Hematopoietic multipotent progenitor cell treated with erythropoietin and hydrocortisone succinate and interleukin-3 and kit ligand, for 4 days (in vitro differentiated cells): ENCODE measurements at places on chromosomes 1 and 21.

GRCh38 chr1:4653328-4653660 lies 1.1 kb upstream of the AJAP1 start:
- no peak for DNase-seq

DNA sequence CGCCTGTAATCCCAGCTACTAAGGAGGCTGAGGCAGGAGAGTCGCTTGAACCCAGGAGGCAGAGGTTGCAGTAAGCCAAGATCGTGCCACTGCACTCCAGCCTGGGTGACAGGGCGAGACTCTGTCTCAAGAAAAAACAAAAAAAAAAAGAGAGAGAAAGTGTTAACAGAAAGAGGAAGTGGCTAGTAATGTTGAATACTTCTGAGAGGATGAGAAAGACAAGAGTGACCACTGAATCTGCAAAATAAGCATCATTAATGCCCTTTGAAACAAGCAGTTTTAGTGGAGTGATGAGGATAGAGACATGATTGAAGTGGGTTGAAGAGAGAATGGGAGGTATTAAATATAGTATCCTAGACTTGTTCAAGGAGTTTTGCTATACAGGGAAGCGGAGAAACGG lies 11.7 kb downstream of the MPZ start:
- DNase-seq: peak; percentile 61

- no peak for DNase-seq
Observed at GRCh38 chr1:9606948-9607347, 18.2 kb downstream of the TMEM201 start.

- DNase-seq: no peak
Observed at GRCh38 chr1:116330846-116331245, 42.2 kb upstream of the ATP1A1 start.

DNA sequence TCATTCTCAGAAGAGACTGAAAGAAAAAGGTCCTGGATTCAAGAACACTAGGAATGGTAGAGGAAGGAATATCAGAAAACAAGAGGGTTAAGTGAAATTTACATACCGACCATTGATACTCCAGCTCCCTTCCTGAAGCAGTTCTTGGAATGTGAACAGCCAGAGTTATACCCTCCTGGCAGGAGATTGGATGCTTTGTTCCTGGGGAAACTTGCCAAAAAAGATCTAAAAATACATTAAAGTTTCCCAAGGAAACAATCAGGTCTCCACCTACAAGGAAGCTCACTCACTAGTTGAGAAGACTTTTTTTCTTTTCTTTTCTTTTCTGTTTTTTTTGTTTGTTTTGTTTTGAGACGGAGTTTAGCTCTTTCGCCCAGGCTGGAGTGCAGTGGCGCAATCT lies 91.1 kb downstream of the HLX start:
- no peak for DNase-seq

DNA sequence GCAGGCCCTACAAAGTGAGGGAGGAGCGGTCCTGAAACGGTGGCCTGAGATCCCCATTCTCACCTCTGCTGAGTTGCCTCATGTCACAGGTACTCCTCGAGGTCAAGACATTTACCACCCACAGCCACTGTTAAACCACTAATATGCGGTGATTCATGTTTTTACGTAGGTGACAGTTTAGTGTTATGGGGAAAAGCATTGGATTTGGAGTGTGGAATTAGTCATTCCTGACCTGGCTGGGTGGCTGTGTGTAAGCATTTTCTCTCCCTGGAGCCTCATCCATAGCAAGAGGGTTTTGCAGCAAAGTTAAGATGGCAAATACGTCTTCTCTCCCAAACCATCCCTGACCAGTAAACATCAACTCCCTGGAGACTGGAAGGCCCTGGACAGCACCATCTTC lies 57.8 kb upstream of the KCNJ6 start:
- DNase-seq: no peak

DNA sequence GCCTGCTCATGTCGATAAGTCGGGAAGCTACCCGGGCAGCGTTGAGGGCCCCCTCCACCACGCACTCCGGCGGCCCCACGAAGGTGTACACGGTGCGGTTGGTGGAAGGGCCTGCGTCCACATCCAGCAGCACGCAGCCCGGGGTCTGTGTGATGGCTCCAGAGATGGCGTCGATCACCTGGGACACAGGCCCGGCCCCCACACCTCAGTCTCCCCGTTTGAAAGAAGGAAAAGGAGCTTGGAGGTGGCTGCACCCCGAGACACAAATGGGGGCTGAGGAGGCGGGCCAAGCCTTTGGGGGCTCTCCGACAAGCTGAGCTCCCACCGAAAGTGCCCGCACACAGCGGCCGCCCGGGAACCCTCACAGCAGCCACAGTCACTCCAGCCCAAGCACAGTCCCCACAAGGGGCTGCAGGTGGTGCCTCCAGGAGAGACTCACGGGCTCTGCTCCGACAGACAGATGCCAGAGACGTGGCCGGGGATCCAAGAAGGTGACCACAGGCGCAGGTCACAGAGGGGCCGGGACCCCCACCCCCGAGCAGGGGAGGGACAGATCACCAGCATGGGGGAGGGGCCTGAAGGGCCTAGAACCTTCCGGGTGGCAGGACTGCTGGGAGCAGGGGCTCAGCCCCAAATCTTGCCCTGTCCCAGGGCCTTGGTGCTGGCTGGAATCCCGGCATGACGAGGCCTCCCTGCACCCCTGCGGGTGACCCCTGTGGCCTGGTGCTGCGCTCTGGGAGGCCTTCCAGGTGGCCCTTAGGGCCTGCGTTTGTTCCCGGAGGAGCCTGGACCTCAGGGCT lies 1.0 kb downstream of the FTCD start:
- DNase-seq: no peak

GRCh38 chr1:100893718-100894117 lies 924 bp downstream of the EXTL2 start:
- no peak for DNase-seq

- DNase-seq: no peak
Observed at GRCh38 chr1:206931709-206932108, 10.0 kb upstream of the FCMR start.

DNA sequence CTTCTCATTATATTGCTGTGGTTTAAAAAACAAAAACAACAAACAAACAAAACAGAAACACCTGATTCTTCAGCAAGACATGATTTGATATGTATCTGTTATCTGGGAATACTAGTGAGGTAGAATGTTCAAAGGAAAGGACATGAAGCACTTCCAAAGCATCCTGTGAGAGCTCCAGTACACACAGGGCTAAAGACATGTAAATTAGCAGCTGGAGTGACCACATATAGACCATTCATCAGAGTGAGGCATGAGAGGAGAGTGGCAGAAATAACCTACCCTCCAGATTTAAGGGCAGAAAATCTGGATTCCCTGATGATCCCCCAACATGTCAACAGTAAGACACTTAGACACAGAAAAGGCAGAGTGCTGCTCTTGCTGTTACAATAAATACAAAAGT lies 260.5 kb upstream of the CHRM3 start:
- no peak for DNase-seq

- DNase-seq: no peak
Observed at GRCh38 chr1:201363467-201363866, 14.0 kb downstream of the TNNT2 start.

DNA sequence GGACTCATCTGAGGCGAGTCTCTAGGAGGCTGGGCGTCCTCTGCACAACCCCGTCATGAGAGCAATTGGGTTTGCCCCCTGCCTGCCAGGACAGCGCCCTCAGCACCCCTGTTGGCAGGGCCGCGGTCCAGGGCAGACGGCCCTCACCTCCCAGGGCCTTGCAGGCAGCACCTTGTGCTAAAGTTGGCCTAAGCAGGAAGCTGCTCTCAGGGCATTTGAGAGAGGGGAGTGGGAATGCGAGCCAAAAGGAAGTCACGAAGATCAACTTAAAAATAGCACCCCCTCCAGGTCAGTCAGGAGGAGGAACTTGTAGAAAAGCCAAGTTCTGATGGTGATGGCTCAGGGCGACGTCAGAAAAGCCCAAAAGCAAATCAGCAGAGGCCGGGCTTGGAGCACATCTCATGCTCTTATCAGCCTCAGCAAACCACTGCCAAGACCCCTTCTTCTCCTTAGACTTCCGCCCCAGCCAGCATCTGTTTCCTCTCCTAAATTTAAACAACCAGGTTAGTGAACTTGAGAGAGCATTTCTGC lies 12.6 kb upstream of the ADORA3 start:
- DNase-seq: peak; percentile 95

DNA sequence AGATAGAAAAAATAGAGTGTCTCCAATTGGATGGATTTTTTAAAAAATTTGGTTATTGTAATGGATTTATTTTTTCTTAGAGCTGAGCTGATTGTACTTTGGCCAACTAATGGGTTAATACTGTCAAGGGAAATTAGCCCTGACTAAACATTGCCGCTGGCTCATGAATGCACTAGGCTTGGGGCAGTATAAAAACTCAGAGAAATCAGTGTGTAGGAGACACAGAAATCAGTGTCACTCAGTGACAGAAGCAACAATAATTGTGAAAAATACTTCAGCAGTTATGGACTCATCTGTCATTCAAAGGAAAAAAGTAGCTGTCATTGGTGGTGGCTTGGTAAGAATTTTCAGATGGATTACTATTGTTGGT lies at the start of gene KMO:
TSS of gene KMO (plus strand) at position 217 of the 370 bp plus-strand sequence. CDS start at position 284, 67 bp downstream.
- DNase-seq: peak; percentile 41

- DNase-seq: no peak
Observed at GRCh38 chr1:29650041-29650400, 413.7 kb downstream of the PTPRU start.

DNA sequence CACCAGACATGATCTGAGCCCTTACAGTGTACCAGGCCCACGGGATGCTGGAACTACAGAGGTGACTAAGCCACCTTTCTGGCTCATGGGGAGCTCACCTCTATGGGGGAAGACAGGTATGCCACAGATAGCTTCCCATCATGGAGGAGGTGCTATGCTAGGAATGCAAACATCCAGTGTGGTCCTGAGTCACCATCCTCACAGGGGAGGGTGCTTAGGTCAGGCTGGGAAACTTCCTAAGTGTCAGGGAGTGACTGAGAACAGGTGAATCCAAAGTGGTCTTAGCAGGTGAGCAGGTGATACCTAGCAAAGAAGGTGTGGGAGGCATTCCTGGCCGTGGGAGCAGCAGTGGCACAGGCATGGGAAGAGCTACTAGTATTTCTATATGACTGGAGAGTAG lies 8.6 kb upstream of the RASSF5 start:
- DNase-seq: no peak

- DNase-seq: no peak
Observed at GRCh38 chr1:235105051-235106043, 23.3 kb downstream of the TOMM20 start.

- peak; percentile 54 for DNase-seq
Observed at GRCh38 chr21:31713973-31714740, 17.8 kb downstream of the SCAF4 start.

GRCh38 chr1:39925721-39926342 lies 24.1 kb upstream of the MYCL start:
- DNase-seq: no peak

- DNase-seq: peak; percentile 9
Observed at GRCh38 chr1:157040802-157041201, 4.7 kb downstream of the ARHGEF11 start.
